ENCODE measurements at places on chromosomes 3 and 15.

- no peak for DNase-seq
These were observed 51.5 kb upstream of the GSK3B start for GRCh38 chr3:120145542-120146285.

DNA sequence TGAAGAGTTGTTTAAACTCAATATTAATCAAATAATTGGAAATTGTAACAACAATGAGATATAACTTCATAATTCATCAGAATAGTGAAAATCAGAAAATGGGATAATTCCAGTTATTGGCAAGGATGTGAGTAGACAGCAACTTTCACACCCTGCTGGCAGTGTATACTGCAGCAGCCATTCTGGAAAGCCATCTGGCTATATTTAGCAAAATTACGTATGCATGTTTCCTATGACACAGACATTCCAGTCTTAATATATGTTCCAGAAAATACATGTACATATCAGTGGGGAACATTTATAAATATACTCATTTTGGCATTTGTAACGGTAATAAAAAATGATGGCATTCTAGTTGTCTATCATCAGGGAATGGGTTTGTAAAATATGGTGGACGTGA lies 564.1 kb downstream of the GBE1 start:
- DNase-seq: no peak

DNA sequence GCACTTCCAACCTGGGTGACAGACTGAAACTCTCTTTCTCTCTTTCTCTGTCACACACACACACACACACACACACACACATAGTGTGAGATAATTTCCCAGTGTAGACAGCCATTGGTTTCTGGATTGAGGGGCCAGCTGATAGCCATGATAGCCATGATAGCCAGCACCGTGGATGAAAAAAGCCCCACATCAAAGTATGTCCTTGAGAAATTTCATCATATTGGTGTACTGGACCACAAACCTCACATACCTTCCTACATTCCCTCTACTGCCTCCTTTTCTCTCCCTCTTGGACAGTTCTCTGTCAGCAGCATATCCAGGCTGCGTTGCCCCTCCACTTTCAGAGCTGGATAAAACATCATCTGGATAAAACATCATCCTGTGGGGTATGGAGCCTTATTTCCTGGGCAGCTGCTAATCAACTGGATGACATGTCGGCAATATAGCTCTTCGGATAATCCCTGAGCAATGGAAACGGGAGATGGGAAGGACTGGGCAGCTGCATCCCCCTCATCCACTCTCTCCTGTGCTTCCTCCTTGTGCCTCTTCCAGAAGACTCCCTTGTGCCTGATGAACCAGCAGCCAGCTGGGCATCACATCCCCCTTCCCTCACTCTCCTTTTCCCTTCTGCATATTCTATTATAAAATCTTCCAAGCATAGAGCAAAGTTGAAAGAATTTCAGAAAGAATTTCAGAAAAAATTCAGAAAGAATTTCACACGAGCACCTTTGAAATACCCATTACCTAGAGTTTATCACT lies 39.3 kb downstream of the GRK7 start:
- no peak for DNase-seq

DNA sequence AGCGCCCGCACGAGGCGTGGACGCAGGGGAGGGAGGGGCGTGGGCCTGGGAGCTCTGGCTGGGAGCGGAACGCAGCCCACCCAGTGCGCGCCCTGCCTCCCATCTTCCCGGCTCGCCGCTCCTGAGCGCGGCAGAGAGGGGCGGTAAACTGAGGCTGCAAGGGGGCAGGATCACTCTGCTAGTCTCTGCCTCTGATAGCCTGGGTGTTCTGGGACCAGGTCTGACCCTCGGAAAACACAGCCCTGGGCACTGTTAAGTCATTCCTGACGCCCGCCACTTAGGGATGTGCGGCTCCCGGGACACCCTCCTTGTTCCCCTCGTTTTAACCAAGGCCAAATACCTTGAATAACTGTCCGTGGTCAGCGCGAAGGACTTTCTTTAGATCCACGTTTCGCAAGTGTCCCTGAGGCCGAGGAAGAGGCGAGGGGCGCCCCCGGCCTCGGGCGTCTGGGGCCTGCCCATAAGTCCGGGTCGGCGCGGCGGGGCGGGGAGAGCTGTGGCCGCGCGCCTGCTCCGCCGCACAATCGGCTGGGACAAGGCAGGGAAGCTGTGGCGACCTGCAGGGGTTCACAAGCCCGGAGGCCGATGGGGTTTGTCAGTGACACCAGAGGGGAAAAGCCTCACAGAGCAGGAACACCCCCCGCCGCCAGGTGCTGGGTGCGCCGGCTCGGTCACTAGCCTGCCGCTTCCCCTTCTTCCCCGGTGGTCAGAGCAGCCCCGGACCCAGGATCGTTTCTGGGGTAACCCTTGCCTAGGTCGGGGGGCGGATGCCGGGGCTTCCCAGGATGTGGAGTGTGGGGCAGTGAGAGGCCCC lies 1.5 kb downstream of the ITPKA start:
- DNase-seq: no peak

DNA sequence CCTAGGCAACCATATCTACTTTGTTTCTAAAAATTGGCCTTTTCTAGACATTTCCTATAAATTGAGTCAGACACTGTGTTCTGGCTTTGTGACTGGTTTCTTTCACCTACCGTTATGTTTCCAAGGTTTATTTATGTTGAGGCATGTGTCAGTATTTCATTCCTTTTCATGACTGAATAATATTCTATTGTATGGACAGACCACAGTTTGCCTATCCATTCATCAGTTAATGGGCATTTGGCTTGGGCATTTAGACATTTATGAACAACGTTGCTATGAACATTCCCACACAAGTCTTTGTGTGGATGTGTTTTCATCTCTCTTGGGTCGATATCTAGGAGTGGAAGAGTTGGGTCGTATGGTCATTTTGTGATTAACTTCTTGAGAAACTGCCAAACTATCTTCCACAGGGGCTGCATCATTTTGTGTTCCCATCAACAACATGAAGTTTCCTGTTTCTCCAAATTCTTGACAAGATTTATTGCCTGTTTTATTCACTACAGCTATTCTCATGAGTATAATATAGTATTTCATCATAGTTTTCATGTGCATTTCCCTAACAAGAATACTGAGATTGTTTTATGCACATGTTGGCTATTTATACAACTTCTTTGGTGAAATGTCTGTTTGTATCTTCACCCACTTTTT lies 3.5 kb upstream of the EFCC1 start:
- DNase-seq: no peak
